ENCODE measurements at places on chromosomes 1 and 21.

DNA sequence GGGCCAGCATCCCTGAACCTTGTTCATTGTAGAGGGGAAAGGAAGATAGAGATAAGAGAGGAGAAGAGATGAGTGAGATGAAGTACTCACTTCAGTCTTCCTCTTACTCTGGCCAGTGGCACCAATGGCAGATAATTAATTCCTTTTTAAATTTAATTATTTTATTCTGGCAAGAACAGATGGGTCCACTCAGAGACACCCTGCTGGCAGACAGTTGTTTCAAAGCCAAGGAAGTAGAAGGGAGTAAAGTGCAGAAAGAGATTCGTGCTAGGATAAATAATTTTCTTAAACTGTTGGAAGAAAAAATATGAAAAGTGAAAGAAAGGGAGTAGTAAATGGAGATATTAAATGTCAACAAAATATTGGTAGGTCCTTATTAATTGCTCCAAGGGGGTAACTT is 7.7 kb upstream of the GJA5 start:
- DNase-seq = no peak

- DNase-seq = peak; percentile 88
These were observed 22.8 kb downstream of the DHRS3 start for GRCh38 chr1:12594966-12595756.

GRCh38 chr1:24769656-24770651 is 24.7 kb downstream of the CLIC4 start:
- DNase-seq = peak; percentile 98

- no peak for DNase-seq
These were observed 39.0 kb upstream of the PPM1J start for GRCh38 chr1:112754116-112754628.

Data from cardiac fibroblast (primary cell).